ENCODE measurements at places on chromosomes 1 and 21.

- ATAC-seq = no peak
Measured at GRCh38 chr1:119331915-119332314, 36.7 kb upstream of the HAO2 start.

- no peak for ATAC-seq
Measured at GRCh38 chr1:43441166-43441893, 12.4 kb downstream of the HYI start.

- ATAC-seq = peak; percentile 45
Measured at GRCh38 chr1:21622466-21623315, 46.5 kb downstream of the RAP1GAP start.

DNA sequence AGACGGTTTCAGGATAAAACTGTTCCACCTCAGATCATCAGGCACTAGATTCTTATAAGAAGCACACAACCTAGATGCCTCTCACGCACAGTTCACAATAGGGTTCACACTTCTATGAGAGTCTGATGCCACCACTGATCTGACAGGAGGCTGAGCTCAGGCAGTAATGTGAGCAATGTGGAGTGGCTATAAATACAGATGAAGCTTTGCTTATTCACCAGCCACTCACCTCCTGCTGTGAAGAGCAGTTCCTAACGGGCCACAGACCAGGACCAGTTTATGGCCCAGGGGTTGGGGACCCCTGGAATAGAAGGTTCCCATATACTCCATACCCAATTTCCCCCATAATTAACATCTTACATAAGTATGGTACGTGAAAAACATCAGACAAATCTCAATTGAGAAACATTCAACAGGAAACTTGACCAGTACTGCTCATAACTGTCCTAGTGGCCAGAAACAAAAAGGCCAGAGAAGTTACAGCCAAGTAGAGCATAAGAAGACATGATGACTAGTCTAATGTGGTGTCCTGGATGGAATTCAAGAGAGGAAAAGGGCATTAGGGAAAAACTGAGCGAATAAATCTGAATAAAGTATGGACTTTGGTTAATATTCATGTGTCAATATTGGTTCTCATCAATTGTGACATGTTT, 24.7 kb upstream of the IGSF5 start:
- ATAC-seq = no peak

DNA sequence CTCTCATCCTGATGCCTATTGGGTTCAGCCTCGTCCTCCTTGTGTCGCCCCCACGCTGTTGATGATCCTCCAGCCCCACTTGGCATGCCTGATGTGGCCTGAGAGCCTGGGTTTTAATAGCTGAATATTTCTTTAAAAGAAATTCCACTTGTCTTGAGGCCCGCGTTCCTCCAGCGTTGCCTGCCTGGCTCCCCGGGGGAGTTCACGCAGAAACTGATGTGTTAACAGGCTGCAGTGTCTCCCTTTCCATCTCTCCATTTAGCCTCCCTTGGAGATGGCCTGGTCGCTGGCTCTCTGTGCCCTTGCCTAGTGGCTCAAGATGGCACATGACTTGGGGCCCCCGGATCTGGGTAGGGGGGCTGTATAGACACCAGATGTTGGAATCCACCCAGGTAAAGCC, 9.5 kb downstream of the ACTL8 start:
- no peak for ATAC-seq

- ATAC-seq = no peak
Measured at GRCh38 chr1:217747156-217747769, 116.1 kb downstream of the SPATA17 start.

DNA sequence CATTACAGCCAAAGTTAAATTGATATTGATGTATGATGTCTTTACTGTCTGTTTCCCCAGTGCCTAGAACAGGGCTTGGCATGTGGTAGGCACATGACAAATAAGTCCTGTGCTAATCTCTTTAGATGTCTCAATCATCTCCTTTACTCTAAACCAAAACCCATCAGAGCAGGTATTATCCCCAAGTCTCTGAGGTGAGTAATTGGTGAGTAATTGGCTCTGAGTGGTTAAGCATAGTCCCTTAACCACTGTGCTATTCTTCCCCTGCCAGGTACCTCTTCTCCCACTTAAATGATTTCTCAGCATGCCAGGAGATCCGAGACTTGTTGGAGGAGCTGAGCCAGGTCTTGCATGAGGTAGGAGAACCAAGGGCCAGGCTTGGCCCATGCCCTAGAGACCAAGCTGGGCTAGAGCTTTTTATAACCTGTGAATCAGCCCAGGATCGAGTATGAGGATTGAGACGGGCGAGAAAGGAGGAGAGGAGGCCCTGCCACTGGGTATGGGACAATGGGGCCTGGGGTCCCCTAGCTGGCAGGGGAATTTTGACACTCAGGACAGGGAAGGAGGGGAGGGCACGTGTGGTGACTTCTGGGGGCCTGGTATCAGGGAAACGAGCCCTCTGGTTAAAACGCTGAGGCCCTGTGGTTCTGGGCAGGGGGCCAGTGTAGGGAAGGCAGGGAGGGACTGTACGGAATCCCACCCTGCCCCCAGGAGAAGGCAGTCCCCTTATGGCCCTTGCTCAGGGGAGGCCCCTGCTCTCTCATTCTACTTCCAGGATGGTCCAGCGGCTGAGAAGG, 4.5 kb downstream of the CNKSR1 start:
- peak; percentile 93 for ATAC-seq

DNA sequence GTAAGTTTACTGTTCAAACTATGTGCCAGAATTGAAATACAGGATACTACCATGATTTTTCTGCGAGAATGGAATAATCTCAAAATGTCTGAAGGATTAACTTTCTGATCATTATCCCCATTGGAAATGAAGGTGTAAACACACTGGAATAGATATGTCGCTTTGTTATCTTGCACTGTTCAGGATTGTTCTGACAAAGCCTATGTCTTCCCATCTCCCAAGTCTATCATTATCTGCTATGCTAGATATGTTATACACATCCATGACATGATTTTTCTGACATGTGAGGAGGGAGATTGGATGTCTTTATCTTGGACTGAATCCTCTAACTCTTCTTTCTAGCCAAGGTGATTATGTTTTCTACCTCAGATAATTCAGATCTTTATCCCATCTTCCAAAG, 1239.3 kb upstream of the ADGRL4 start:
- no peak for ATAC-seq
